ENCODE measurements at places on chromosomes 12 and 14.

- peak; percentile 4 for DNase-seq
Observed at GRCh38 chr14:46951103-46951502, 299.5 kb upstream of the RPL10L start.

GRCh38 chr12:125684968-125685790, 619.9 kb downstream of the AACS start:
- DNase-seq, result no peak

- DNase-seq, result no peak
Observed at GRCh38 chr12:47383942-47384341, 304.2 kb upstream of the AMIGO2 start.

DNA sequence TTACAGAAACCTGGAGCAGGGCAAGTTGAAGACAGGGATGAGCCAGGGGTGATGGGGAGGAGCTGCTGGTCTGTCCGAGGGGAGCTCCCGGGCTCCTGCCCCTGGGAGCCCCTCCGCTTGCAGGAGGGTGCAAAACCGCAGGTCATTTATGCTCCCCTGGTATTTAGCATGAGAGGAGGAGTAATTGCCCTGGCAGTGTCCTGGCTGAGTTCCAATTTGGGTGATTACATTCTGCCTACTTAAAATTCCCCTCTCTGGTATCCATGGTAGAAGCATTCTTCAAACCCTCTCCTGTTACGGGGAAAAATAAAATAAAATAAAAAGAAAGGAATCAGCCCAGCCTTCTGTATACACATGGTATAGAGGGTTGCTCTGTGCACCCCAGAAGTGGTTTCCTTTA, 61.7 kb upstream of the VRK1 start:
- DNase-seq, result no peak

GRCh38 chr12:38477340-38478090, 160.9 kb downstream of the ALG10B start:
- DNase-seq, result no peak

- DNase-seq, result no peak
Observed at GRCh38 chr12:76259106-76259505, 89.1 kb downstream of the BBS10 start.

- DNase-seq, result no peak
Observed at GRCh38 chr12:40566271-40566670, 126.0 kb upstream of the CNTN1 start.

GRCh38 chr12:27220055-27220987, 23.8 kb upstream of the STK38L start:
- no peak for DNase-seq

DNA sequence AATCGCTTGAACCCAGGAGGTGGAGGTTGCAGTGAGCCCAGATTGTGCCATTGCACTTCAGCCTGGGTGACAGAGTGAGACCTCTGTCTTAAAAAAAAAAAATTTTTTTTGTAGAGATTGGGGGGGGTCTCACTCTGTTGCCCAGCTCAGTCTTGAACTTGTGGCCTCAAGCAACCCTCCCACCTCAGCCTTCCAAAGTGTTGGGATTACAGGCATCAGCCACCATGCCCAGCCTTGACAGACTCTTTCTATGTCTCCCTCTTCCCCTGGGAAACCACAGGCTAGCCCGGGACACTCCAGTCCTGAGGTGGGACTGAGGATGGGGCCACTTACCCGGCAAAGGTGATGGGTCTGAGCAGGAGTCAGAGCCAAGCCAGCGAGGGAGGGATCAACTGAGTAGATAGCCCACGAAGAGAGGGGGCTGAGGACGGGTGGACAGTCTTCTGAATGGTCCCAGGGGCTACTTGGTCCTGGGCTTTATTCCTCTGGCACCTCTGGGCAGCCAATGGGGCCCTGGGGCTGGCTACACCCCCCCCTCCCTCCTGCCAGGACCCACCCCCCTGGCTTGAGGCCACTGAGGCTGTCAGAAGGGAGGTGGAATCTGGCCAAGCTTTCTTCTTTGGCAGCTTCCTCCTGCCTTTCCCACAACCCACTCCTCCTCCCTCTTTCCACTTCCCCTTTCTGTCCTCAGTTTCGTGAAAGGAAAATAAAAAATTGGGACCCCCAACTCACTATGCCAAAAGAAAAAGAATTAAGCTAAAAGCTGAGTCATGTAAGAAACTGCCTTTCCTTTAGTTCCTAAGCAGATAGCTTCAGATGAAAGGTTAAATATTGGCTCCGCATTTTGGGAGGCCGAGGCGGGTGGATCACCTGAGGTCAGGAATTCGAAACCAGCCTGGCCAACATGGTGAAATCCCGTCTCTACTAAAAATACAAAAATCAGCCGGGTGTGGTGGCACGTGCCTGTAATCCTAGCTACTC, at the start of gene SDS:
Gene SDS, minus strand, starts transcription at position 453 of the 981 bp plus-strand sequence. CDS start 4,179 bp downstream, outside the sequence.
- no peak for DNase-seq

- DNase-seq, result no peak
Observed at GRCh38 chr12:116202433-116202832, 75.1 kb downstream of the MED13L start.

- peak; percentile 69 for DNase-seq
Observed at GRCh38 chr12:103771466-103771865, 69.6 kb downstream of the NT5DC3 start.

DNA sequence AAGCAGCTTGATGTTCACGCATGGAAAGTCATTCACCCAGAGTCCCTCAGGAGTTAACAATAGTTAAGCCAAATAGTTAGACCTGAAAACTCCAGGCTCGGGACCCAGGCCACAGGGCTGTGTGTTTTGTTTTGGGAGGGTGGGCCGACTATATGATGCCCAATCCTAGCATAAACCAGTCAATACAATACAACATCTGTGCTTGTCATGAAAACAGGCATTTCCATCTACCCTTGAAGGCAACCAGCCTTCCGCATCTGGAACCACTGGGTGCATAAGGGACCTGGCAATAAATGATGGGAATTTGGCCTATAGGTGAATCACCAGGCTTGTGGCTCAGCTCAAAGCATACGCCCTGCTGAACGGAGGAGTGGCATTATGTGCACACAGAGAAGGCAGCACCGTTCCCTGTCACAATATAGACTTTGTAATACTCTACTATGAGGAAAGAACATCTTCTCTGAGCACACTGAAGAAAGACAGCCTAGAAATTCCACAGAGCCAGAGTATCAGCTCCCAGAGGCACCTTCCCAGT, 91.0 kb upstream of the FOXN3 start:
- peak; percentile 37 for DNase-seq

- DNase-seq, result no peak
Observed at GRCh38 chr12:64522316-64522715, 70.4 kb downstream of the TBK1 start.

DNA sequence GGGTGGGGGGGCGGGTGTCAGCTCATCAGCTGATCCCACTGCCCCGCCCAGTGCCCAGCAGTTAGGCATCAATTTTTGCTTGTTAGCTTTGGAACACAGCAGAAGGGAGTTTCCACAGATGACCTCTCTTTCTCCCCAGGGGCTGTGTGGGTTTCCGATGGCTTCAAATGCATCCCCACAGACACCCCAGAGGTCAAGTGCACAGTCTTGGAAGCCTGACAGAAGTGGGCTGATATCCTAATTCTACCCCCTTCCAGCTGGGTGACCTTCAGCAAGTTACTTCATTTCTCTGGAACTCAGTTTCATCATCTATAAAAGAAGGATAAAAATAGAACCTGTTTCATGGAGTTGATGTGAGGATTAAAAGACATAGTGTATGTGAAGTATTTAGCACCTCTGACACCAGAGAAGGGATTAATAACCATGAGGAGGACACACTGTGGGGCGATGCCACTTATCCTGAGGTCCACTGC, 22.0 kb downstream of the TTC9 start:
- DNase-seq, result no peak

DNA sequence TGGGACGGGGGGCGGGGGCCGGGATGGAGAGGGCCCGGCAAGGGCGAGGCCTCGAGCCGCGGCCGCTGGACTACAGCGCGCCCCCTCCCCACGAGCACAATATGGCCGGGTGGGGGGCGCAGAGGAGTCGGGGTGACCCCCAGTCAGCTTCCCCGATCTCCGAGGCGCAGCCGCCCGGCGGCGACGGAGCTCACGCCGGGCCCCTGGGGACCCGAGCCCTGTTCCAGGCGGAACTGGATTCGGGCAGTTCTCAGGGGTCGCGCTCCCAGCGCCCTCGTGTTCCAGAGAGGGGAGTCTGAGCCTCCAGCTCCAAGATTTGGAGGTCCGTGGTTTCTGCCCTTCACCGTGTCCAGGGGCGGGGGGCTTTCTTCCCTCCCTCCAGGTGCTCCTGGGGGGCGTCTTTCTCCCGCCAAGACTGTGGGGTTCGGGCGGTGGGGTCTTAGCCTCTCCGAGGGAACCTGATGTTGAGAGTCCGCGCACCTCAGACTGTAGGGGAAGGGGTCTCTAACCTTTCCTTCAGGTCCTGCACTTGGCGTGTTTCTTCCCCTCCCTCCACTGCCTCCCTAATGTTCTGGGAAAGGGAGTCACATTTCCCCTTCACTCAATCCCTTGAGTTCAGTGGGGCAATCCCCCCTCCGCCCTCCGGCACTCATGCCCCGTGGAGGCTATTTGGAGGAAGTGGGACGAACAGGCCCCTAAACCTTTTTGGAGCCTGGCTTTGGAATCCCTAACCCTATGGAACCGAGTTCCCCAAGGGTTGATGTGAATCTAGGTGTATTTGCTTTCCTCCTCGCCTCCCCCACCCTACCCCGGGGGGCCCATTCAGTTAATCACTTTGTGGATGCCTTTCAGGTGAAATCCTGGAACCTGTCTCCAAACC, 584 bp downstream of the ACVR1B start:
- peak; percentile 17 for DNase-seq

DNA sequence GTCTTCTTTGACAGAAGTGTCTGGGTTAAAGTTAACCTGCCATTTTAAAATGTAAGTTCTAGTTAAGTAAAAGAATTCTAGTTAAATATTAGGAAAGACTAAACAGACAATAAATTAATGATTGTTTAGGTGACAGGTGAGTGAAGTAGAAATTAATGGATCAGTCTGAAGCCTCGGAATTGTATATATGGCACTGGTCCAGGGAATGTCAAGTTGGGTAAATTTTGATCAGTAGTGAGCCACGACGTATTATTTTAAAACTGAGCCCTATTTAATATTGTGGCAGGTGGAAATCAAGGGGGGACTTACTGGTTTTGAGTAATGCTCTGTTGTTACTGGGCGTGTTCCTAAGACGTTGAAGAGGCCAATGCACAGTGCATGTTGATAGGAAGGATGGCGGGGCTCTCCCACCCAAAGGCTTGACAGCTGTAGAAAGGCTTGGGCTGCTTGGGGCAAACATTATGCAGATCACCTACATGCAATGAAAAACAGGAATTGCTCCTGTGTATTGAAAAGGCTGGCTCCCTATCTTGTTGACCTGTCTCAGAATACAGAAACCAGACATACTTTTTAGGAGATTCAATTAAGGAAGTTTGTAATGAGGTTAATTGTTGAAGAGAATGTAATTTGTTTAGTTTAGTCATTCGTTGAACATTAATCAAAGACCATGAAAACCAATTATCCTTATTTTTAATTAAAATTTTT, 5.9 kb upstream of the PPFIBP1 start:
- no peak for DNase-seq

DNA sequence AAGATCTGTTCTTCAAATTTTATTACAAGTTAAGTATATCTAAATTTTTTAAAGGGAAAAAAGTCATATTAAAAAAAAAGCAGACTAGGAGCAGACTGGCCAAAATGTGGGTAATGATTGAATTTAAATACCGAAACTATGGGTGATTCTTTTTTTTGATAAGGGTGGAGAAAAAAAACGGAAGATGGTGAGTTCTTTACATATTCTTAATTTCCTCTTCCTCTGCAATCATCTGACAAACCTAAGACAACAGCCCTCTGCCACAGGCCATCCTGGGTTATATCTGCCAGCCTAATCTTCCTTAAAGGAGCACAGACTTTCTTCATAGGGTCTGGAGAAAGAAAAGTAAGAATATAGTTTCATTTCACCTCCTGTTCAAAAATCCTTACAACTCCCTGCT, 108.0 kb downstream of the PPP2R5E start:
- DNase-seq, result no peak

- no peak for DNase-seq
Observed at GRCh38 chr14:70441641-70442040, 10.3 kb upstream of the ADAM21 start.

- DNase-seq, result no peak
Observed at GRCh38 chr14:86912709-86913108, 1080.3 kb downstream of the GALC start.

DNA sequence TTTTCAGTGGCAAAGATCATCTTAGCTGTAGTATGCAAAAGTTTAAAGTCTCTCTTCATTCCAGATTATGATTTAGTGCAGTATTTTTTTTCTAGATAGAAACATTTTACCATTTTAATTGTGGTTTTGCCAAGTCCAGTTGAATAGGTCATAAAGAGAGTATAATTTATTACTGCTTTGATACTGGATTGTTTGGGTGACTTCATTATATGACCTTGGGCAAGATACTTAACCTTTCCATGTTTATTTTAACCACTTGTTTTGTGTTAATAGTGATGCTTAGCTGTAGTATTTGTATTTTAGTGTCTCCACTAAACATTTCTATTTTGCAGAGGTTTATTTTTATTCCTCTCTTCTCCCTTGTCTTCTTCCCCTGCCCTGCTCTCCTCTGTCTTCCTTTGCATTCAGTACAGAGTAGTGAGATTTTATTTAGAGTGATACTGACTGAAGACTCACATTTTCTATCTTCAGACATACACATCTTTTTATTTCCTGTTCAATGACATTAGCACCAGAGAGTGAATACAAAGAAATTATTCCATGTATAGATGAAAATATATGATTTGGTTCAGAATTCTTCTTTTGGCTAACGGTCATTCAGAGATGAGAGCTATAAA, 215.2 kb downstream of the ERC1 start:
- no peak for DNase-seq

DNA sequence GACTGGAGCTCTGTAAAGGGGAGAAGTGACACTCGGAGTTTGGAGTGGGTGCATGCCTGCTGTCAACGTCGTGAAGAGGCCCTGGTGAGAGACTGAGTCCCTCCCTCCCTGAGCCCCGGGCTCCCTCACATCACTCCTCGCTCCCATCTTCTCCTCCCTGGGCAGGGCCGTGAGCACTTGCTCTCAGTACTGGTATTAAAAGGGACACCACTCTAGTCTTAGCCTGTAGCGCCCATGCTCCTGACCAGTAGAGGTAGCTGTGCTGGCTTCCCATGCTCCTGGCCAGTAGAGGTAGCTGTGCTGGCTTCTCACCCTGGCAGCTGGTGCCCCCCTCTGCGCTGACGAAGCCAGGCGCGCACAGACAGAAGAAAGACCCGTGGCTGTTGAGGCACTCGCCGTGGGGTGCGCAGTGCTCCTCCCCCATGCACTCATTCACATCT, 14.7 kb downstream of the ISCA2 start:
- DNase-seq, result no peak

GRCh38 chr12:90618586-90618985, 336.4 kb downstream of the CCER1 start:
- no peak for DNase-seq

- DNase-seq, result peak; percentile 87
Observed at GRCh38 chr14:22824711-22825359, 4.9 kb upstream of the MRPL52 start.

- DNase-seq, result no peak
Observed at GRCh38 chr14:48936849-48937248, 649.3 kb downstream of the RPS29 start.

- no peak for DNase-seq
Observed at GRCh38 chr14:98229656-98230366, 1042.2 kb downstream of the BCL11B start.

- no peak for DNase-seq
Observed at GRCh38 chr12:85552461-85552860, 272.4 kb downstream of the ALX1 start.

Measured in ACHN (cell line).